ENCODE measurements at places on chromosomes 6 and 20. TPM values are rescaled to one million over a fixed set of nuclear protein-coding genes. Genes with fewer than 3 reads are reported as not detected.

DNA sequence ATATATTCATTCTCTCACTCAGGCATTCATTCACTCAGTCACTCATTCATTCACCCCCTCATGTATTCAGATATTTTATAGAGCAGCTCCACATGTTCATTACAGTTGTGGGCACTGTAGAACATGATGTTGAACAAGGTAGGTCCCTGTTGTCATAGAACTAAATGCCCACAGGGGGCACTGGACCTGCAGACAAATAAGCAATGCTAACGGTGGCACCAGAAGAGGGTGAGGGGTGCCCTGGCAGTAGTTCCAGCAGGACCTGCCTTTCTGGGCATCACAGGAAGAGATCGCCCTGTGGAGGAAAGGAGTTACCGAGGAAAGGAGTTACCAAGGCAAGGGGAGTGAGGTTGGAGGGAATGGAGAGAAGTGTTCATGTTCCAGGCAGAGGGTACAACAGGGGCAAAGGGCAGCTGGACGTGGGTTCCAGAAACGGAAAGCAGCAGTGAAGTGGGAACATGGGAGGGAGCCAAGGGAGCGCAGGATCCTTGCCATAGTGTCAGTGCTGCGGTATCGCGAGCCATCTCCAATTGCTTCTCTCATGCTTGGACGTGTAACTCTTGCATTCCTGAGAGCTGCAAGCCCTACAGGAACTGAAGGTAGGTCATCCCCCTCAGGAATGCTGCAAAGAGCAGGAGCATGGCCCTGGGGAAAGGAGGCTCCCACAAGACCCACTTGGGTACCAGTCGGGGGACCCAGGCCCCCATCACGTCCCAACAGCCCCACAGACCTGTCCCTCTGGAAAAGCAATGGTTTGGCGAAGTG lies 128.2 kb downstream of the EDN3 start:
- no peak overlapping the region for H3K4me3 ChIP-seq
- DNase-seq: no peak
- no peaks in the 10 kb centered on the region for H3K27me3 ChIP-seq
- H3K27ac ChIP-seq: no peak overlapping the region

DNA sequence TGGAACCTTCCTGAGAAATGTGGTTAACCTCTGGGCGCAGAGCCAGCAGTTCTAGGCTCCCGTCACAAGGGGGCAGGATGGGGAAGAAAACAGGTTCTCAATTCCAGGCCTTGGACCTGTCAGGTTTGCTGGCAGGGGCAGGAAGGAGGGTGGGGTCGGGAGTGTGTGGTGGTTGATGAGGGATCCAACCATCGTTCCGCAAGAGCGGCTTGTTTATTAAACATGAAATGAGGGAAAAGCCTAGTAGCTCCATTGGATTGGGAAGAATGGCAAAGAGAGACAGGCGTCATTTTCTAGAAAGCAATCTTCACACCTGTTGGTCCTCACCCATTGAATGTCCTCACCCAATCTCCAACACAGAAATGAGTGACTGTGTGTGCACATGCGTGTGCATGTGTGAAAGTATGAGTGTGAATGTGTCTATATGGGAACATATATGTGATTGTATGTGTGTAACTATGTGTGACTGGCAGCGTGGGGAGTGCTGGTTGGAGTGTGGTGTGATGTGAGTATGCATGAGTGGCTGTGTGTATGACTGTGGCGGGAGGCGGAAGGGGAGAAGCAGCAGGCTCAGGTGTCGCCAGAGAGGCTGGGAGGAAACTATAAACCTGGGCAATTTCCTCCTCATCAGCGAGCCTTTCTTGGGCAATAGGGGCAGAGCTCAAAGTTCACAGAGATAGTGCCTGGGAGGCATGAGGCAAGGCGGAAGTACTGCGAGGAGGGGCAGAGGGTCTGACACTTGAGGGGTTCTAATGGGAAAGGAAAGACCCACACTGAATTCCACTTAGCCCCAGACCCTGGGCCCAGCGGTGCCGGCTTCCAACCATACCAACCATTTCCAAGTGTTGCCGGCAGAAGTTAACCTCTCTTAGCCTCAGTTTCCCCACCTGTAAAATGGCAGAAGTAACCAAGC lies 29.6 kb downstream of the SRSF3 start:
- H3K4me3 ChIP-seq: no peak overlapping the region
- H3K27ac ChIP-seq: peak overlapping the region; percentile 63
- H3K36me3 ChIP-seq: no peaks in the 10 kb centered on the region
- no peaks in the 10 kb centered on the region for H3K27me3 ChIP-seq
- peak; percentile 68 for DNase-seq

GRCh38 chr6:12472601-12473038 lies 182.5 kb downstream of the EDN1 start:
- no peak overlapping the region for H3K27ac ChIP-seq
- peaks cover 5% of the 10 kb centered on the region for H3K4me1 ChIP-seq
- H3K27me3 ChIP-seq: no peaks in the 10 kb centered on the region
- H3K36me3 ChIP-seq: no peaks in the 10 kb centered on the region
- no peak for DNase-seq

THEMIS gene
- polyA plus RNA-seq: 0.04 TPM

Data from GM12878 (cell line).